ENCODE measurements at places on chromosomes 5 and 9.

DNA sequence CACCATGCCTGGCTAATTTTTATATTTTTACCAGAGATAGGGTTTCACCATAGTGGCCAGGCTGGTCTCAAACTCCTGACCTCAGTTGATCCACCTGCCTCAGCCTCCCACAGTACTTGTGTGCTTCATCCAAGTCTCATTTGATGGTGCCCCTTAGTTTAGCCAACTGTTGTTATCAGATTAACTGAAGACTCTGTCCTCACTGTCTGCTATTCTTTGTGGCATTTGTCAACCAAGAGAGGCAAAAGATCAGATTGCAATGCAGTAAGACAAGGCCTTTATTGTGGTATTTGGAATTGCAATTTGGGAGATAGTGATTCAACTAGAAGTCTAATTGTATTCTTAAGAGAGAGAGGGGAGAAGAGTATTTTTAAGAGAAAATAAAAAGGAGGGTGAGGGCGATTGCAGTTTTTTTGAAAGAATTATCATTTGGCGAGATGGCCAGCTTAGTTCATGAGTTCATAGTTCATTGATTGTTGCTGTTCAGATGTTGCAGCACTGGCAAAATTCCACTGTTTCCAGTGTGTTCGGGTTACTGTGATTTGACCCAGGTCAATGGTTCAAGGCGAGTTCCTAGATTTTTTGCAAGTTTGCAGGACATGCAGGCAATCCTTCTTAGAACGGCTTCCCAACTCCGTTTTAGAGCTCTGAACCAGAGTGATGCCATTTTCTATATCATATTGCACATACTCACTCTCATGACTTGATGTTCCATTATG lies 1156.9 kb downstream of the CDH9 start:
- no peak for DNase-seq

DNA sequence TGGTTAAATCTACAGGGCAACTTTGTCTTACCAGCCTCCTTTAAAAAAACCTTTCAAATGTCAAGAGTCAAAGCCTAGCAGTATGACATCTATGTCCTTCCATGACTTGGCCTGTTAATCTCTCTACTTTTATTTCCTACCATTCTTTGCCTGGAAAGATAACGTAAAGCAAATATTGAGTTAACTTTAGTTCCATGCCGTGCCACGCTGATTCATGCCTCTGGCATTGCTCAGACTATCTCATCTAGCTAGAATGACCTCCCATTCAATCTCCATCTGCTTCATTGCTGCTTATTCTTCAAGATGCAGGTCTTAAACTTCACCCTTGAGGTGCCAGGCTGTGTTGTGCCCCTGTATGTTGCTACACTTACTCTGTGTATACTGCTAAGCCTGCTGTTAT lies 729.8 kb downstream of the EFNA5 start:
- peak; percentile 14 for DNase-seq

GRCh38 chr5:31291323-31291854 lies 97.9 kb downstream of the CDH6 start:
- DNase-seq = no peak

DNA sequence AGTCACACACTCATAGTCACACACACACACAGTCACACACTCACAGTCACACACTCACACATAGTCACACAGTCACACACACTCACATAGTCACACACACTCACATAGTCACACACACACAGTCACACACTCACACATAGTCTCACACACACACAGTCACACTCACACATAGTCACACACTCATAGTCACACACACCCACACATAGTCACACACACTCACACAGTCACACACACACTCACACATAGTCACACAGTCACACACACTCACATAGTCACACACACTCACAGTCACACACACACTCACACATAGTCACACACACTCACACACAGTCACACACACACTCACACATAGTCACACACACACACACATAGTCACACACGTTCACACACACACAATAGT lies 4.1 kb downstream of the OLFM1 start:
- DNase-seq = no peak

DNA sequence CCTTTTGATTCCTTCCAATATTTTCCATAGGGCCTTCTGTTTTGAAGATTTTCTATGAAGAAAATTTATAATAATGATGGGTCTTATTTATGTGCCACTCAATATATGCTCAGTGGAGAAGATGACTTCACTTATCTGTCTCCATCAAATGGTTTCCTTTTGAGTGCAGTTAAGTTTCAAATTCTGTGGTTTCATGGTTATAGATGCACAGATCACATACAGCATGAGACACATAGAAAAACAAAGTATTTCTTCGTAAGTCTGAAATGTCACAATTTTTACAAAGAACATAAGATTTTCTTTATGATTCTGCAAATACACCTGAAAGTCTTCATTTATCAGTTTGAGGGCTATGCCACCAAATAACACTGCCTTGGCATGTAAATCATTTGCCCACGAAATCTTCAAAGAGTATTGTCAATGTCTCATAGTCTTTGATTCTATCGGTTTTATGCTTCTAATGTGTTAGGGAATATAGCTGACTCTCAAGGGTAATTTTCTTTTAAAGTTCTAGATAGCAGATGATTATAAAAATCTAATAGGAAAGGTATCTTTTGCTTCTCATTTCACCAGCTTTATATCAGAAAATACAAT lies 14.1 kb downstream of the CFAP95 start:
- no peak for DNase-seq

GRCh38 chr5:78666041-78666444 lies 17.5 kb upstream of the LHFPL2 start:
- DNase-seq = no peak

GRCh38 chr5:140833993-140834392 lies at the start of gene PCDHA7:
TSS of gene PCDHA7 (plus strand) at chr5:140834269. CDS start at chr5:140834384, 115 bp downstream.
- DNase-seq = no peak

DNA sequence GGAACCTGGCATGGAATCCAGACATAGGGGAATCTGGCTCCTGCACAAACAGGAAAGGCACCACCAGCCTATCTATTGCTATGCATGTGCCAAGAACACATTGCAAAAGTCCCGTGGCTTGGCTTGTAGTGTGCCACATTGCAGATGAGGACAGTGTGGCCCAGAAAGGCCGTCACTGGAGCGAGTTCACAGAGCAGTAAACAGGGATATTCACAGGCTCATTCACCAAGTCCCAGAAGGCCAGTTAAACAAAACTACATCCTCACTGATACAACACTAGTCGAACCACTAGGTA lies 39.6 kb upstream of the TRIM32 start:
- no peak for DNase-seq

Data from kidney epithelial cell (primary cell).